NCI-H345 (cell line): ENCODE measurements at places on chromosomes 16 and 17.
A peak's percentile ranks its signal among the peaks of the same experiment; 100 is the strongest.

GRCh38 chr16:70495425-70496182, 27.8 kb downstream of the COG4 start:
- no peak for DNase-seq

GRCh38 chr17:20273741-20274500, 193.4 kb downstream of the LGALS9B start:
- DNase-seq = no peak

DNA sequence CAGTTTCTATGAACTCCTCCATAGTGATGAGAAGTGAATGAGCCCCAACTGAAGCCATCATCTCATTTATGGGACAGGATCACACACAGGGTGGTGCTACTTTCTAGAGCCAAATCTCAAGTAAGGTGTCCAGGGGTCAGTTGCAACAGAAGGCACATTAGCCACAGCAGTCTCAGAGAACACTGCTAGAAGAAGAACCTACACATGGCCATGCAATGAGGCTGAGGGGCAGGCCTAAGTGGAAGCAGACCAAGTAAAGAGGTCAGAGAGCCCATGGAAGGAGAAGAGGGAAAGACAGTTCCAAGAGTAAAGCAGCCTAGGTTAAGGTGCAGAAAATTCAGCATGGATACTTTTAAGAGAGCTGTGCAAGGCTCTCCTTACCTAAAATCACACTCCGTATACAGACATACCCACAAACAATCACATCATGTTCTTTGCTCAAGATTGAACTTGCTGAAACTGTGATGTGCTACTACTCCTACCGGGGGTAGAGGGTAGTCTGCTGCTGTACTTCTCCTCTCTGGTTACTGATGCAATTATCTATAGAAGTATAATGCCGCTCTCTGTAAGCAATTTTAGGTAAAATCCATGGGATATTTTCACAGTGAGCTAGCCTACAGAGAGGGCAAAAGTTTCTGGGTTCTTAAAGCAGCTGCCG, 1.7 kb downstream of the ABCA8 start:
- no peak for DNase-seq

DNA sequence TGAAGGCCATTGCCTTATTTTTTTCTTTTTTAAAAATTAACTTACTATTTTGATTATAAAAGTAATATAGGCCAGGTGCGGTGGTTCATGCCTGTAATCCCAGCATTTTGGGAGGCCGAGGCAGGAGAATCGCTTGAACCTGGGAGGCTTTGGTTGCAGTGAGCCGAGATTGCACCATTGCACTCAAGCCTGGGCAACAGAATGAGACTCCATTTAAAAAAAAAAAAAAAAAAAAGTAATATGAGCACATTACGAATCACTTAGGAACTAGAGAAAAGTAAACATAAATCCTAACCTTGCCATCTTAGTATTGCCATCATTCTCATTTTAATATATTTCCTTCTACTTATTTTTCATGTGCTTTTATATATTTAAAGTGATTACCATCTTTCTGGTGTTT, 12.9 kb upstream of the TACO1 start:
- no peak for DNase-seq

DNA sequence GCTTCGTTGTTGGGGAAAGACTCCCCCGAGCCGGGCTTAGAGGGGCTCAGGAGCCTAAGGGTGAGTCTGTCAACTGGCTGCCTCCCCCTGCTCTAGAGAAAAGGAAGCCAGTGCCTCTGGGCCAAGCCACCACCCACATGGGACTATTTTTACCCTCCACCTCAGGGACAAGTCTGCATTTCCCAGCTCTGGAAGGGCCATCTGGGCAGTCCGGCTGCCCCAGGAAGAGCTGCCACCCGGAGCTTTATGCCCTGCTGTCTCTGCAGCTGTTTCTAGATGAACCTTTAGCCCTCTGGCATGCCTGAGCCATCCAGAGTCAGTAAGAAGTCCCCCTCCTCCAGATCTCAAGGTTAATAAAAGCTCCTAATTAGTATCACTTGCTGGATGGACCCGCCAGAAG, 5.3 kb upstream of the RPRML start:
- no peak for DNase-seq

DNA sequence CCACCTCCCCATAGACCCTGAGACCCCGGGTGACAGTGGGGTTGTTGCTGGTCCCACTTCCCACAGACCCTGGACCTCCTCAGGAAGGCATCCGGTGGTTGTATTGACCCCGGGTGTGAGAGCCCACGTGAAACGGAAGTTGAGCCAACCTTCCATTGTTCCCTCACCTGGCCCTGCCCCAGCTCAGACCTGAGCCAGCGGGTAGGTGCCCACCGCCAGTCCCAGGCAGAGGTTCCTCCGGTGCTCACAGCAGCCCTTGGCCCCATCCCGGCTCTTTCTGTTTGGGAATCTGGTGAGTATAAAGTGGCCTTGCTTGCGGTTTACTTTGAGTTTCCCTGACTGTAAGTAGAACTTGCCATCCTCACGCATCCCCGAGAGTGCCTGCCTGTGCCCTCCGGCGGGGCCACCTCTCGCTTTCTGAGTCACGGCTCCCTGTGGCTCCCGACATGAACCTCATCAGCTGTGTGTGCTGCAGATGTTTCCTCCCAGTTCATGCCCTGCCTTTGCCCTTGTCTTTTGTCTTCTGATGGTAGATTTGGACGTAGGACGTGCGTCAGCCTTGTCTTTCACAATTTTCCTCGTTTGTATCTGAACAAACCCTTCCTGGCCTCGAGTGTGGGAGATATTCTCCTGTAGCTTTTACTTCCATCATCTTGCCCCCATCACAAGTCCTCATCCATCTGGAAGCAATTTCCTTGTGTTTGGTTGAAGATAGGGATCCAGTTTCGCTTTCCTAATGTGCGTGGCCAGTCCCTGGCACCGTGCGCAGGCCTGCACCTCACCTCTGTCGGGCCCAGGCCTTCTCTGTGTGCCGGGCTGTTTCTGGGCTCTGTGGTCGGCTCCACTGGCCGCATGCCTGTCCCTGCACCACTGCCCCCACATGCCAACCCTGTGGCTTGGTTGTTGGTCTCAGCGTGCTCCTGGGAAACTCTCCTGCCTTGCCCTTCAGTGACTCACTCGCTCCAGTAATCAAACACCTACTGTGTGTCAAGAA, 76.0 kb downstream of the METRNL start:
- DNase-seq = no peak

DNA sequence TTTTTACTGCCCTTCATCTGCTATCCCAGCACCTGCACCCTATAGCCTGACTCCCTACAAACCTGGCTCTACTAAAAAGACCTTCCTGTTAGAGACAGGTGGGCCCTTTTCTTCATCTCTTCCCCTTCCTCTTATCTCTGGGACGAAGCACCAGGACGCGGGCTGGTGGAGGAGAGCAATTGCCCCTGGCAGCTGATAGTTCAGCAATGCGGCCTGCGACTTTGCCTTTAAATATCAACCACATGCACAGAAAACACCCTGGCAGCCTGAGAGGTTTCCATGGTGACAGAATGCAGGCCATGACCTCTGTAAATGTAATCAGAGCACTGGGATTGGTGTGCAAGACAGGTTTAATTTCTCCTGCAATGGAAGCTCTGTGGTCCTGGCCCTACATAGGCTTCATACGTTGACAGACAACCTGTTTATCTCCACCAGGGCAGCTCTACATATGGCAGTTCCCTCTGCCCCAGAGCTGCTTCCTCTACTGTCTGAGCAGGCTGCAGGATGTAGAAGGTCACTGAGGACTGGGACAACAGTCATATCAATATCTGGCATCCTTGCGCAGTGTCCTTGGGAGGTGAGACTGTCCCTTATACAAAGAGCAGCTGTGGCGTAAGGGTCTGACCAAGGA, 10.0 kb upstream of the SKAP1 start:
- DNase-seq = no peak

DNA sequence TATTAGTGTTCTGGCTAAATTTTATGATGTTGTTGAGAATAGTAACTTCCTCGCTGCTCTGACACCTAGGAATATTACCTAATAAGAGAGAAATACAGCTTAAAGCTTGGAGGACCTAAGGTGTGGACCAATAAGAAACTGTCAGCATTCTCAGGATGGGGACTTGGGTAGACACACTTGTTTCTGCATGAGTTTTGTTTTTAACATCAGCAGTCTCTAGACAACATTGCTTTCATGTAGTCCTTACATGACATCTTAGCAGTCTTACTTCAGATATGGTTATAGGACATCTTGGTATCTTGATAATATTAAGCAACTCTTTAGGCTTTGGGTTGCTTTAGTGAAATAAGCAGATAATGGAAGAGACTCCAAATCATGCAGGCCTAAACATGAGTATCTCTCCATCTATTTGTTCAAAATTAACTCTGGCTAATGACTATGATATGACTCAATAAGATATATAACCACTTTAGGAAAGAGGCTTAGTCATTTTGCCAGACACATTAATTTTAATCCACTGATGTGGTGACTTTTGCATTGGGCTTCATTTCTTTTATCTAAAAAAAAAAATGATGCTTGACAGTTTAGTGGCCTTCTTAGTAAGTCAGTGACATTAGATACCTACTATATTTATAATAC, 84.5 kb downstream of the WNT3 start:
- no peak for DNase-seq

GRCh38 chr16:67286441-67287235, 7.3 kb downstream of the PLEKHG4 start:
- no peak for DNase-seq

DNA sequence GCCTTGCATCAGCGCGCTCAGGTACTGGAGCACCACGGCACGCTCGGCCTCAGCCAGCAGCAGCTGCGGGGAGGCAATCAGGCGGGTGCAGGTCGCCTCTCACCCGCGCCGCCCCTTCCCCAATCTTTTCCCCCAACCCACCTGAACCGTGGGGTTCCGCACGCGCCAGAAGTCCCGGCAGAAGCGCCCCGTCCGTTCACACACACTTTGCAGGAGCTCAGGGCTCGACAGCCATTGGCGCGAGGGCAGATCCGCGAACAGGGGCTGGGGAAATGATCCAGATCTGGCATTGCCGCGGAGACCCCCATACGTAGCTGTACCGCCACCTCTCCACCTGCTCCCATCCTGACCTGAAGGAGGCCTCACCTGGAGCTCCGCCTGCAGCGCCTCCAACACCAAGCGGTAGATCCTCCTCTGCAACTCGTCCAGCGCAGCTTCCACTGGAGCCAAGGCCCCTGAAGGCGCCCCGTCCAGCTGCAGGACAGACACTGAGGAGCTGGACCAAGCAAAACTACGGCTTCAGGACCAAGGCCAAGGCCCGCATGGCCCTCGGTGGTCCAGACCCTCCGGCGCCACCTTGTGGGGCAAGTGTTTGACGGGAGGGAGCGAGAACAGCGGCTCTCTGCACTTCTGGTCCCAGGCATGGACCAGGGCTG, 1.4 kb upstream of the MATCAP1 start:
- DNase-seq = peak; percentile 55

DNA sequence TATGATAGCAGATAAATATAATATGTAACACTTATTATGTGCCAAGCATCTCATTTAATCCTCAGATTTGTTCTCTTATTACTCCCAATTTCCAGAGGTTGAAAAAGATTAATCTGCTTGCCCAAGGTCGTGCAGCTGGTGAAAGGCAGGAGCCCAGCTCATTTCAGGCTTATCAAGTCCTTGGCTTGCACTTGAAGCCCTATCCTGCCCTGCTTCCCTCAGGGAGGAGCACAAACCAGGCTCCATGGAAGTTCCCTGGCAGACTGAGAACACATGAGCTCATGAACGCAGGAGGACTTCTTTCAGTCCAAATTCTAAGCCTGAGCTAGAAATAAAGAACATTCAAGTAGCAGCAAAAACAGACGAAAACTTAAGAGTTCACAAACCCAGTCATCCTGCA, 74.8 kb downstream of the USP31 start:
- no peak for DNase-seq

DNA sequence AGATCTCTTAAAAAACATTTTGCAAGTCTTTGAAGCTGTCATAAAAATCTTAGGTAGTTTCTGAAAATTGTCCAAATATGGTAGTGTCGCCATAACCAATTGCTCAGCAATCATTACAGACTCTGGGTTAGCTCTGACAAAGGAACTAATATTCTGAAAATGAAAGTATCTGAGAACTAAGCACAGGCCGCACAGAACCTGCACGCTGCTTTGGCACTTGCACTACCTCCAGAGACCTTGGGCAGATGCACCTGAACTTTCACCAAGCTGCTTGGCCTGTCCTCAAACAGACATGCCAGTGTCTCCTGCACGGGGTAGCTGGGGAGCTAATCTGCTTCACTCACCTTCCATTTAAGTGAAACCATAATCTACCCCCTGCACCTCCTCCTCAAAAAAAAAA, 317.0 kb downstream of the MAF start:
- no peak for DNase-seq

- no peak for DNase-seq
Measured at GRCh38 chr16:78005881-78006280, 16.5 kb upstream of the CLEC3A start.

DNA sequence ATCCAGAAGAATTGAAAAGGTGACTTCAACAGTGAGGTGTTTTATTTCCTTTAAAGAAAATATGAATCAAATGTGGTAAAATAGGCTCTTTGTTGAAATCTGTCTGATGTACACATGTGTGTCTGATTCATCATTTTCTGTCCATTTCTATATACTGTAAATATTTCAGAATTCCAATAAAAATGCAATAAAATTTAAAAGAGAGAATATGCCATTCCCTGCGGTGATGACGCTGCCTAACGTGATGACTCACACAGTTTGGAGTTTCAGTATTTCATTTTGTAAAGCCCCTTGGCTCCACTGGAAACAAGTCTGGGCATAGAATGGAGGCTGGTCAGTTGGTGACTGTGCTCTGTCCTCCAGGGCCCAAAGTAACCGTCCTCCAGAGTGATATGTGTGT, 482.5 kb upstream of the CDH5 start:
- no peak for DNase-seq

DNA sequence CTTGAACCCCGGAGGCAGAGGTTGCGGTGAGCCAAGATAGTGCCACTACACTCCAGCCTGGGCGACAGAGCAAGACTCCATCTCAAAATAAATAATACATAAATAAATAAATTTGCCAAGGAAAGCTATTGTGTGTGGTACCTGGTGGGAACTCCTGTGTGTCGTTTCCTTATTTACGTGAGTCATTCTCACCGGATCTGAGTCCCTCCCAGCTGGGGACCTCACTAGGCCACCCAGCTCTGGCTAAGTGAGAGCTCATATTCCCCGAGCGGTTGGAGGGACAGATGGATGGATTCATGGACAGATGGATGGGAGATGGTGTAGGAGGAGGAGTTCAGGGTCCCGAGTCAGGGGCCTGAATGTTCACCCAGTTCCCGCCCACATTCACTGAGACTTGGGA, 22.9 kb upstream of the C1QL1 start:
- no peak for DNase-seq

GRCh38 chr16:23134274-23134673, 15.0 kb downstream of the USP31 start:
- peak; percentile 39 for DNase-seq

GRCh38 chr17:82440991-82441627, 9.4 kb downstream of the CYBC1 start:
- DNase-seq = peak; percentile 39
